A172 (cell line): ENCODE measurements at places on chromosomes 2 and 18.
A peak's percentile ranks its signal among the peaks of the same experiment; 100 is the strongest.

GRCh38 chr2:158745067-158745865 lies 49.9 kb upstream of the DAPL1 start:
- DNase-seq: peak; percentile 71

DNA sequence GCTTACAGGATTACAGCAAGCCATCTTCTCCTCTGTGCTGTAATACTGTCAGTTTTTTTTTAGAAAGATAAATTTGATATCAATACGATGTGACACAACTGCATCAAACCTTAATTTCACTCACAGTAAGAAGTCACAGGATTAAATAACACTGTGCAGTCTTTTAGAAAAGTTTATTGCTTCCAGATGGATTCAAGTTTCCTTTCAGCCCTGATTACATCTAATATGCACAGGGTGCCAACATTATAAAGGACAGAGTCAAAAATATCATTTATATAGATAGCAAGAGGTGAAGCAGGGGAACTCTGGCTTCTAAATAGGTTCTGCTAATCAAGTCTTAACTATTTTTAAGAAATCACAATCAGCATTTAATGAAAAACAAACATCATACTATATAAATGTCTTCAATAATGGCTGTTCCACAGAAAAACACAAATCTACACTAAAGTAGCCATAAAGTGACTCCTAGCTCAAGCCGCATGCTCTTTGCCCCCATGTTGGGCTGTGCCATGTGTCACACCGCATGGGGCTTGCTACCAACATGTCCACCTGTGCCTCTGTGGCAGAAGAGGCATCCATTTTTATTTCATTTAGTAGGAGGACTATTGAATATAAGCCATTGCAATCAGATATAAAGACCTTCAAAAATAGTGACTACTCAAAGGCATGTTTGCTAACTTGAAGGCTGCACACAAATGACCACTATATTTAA lies 35.0 kb downstream of the CERKL start:
- DNase-seq: no peak

- DNase-seq: no peak
Observed at GRCh38 chr2:105447476-105447875, 48.6 kb upstream of the FHL2 start.

- no peak for DNase-seq
Observed at GRCh38 chr2:28510184-28510583, 14.3 kb downstream of the PLB1 start.
